ENCODE measurements at places on chromosomes 6 and 20.

DNA sequence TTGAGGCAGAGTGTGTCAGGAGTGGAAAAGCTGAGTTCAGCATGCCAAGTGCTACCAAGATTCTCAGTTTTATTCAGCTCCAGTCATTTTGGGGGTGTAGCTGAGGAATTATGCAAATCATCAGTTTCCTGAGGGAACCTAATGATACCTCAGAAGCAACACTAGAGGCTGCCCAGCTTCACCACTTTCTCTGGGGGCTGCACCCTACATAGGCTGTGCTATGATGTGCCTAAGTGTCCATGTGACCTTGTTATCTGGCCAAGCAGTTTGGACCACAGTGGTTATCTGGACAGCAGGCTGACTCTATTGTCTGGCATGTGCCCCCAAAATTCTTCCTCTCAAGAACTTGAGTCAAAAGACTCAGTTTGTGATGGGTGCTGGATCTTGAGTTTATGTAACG is 374.6 kb upstream of the SYNCRIP start:
- DNase-seq, result no peak

DNA sequence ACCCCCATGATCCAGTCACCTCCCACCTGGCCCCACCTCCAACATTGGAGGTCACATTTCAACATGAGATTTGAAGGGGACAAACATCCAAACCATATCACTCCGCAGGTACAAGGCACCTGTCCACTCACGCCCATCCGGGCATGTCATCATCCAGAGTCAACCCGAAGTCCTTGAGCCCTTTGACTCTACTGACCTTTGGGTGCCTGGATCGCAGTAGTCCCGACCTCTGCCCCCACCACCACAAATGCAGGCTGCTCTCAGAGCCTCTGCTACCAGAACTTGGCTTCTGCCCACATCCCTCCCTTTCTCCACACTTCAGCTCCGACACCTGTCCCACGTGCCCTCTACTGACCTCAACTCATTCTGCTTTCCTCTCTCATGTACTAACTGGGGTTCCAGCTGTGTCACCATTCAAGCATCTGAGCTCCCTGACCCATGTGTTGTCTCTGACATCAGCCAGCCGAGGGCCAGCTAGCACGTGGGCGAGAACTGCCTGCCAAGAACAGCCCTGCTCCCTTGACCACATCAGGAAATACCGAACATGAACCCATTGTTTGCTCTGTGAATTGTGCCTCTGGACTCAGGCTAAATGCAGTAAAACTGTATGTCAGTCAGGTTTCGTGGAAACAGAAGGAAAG is 498.3 kb upstream of the SULF2 start:
- no peak for DNase-seq

- no peak for DNase-seq
Observed at GRCh38 chr6:129707028-129707427, 2.9 kb downstream of the ARHGAP18 start.

DNA sequence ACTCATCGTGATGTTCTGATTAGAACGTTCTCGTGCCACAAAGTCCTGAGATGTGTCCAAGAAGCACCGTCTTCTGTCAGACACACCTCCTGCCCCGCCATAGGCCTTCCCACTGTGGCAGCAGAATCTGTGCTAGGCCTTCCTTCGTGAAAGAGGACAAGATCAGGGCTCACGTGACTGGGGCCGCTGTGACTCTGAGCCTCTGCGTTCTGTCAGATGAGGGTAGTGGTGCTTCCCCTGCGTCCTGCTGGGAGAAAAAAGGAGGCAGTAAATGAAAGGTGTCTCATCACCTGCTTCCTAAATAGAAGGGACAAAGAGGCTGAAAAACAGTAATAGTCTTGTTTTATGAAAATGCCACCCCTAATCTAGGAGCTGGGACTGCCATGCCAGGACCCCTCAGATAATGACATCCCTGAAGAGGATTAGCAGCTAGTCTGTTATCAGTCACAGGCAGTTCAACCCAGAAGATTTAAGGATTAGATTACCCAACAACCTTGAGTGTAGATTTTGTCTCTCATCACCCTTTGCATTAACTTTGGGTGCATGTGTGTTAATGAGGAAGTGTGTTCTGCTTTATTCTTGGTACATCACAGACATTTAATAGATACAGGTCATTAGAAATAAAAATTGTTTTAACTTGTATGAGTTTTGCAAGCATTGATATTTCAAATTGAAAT is 4.1 kb downstream of the DNAJC5 start:
- no peak for DNase-seq

DNA sequence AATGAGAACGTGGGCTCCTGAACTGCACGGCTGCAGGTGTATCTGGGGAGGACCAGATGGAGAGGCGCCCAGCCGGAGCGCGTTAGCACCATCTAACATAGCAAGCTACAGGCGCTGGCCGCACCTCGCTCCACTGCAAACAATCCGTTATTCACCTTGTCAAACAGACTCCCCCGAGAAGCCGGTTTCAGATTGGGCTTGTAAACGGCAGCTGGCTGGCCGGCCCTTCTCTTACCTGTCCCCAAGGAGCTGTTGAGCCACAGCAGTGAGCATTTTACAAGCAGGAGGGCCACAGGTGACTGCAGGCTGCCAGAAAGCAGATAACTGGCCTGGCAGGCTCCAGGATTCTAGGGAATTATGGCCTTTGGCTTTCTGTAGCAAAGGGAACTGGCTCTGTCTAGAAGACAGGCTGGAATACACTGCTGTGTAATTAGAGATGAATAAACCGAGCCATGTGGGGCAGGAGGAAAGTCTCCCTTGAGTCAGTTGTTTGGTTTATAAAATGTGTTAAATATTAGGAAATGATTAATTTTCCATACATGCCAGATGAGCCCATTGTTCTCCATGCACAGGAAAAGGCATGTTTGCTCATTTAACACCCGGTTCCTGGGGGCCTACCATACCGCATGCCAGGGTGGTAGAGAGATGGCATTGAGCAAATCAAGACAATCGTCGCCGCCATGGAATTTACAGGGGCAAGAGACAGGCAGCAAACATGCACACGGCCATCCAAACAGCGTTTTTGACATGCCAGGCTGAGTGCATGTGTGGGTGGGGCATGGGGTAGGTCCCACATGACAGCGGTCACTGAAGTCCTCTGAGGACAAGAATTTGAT is 159.3 kb downstream of the NFATC2 start:
- DNase-seq, result no peak

- DNase-seq, result no peak
Observed at GRCh38 chr6:155040901-155041650, 46.0 kb downstream of the TIAM2 start.

GRCh38 chr20:45993197-45993951 is 15.3 kb upstream of the MMP9 start:
- DNase-seq, result no peak

GRCh38 chr6:90103056-90103800 is 193.4 kb downstream of the BACH2 start:
- DNase-seq, result no peak
